ENCODE measurements at places on chromosomes 2 and 18. TPM values are rescaled to one million over a fixed set of nuclear protein-coding genes. Genes with fewer than 3 reads are reported as not detected.

The FSHR gene
- not detected for polyA plus RNA-seq

The SERPINB4 gene
- not detected for polyA plus RNA-seq

The NDUFB3 gene
- polyA plus RNA-seq: 340 TPM

The SIX2 gene
- not detected for polyA plus RNA-seq

The CCDC121 gene
- 0.22 TPM for polyA plus RNA-seq

The EMILIN1 gene
- polyA plus RNA-seq: 1.0 TPM

The FLACC1 gene
- 0.45 TPM for polyA plus RNA-seq

The LMAN2L gene
- polyA plus RNA-seq: 16.6 TPM

The CYS1 gene
- not detected for polyA plus RNA-seq

The ANKRD29 gene
- 0.11 TPM for polyA plus RNA-seq

The ANKRD62 gene
- not detected for polyA plus RNA-seq

The FAP gene
- polyA plus RNA-seq: not detected

The SNORC gene
- not detected for polyA plus RNA-seq

The LAMA3 gene
- not detected for polyA plus RNA-seq

The IL36G gene
- not detected for polyA plus RNA-seq

The IL36B gene
- not detected for polyA plus RNA-seq

The IKZF2 gene
- polyA plus RNA-seq: 0.11 TPM

The FER1L5 gene
- not detected for polyA plus RNA-seq

The GPR35 gene
- 36.3 TPM for polyA plus RNA-seq

The SFT2D3 gene
- polyA plus RNA-seq: not detected

The ZRANB3 gene
- polyA plus RNA-seq: 0.47 TPM

The ANKRD30BL gene
- not detected for polyA plus RNA-seq

The L3MBTL4 gene
- polyA plus RNA-seq: 1.2 TPM

The DRC1 gene
- not detected for polyA plus RNA-seq

The HRH4 gene
- not detected for polyA plus RNA-seq

The NYAP2 gene
- not detected for polyA plus RNA-seq

The CHRNA1 gene
- not detected for polyA plus RNA-seq

The COBLL1 gene
- 0.18 TPM for polyA plus RNA-seq

The ATP6V1C2 gene
- polyA plus RNA-seq: not detected

The TNFRSF11A gene
- 0.05 TPM for polyA plus RNA-seq

The LAPTM4A gene
- 97.3 TPM for polyA plus RNA-seq

The STK16 gene
- polyA plus RNA-seq: 17.8 TPM

The PRADC1 gene
- 49.2 TPM for polyA plus RNA-seq

The REG3G gene
- polyA plus RNA-seq: not detected

The SEPTIN10 gene
- polyA plus RNA-seq: 4.2 TPM

The TDRD15 gene
- not detected for polyA plus RNA-seq

The SAG gene
- not detected for polyA plus RNA-seq

The TYMS gene
- not detected for polyA plus RNA-seq

The KIF1A gene
- polyA plus RNA-seq: not detected

The PDCD1 gene
- not detected for polyA plus RNA-seq

The ATOH8 gene
- polyA plus RNA-seq: 2.1 TPM

The RGPD3 gene
- polyA plus RNA-seq: 0.25 TPM

The DCC gene
- polyA plus RNA-seq: not detected

The CFAP65 gene
- not detected for polyA plus RNA-seq

The RAB17 gene
- 0.13 TPM for polyA plus RNA-seq

The SKA1 gene
- polyA plus RNA-seq: 0.17 TPM

The TTN gene
- polyA plus RNA-seq: 0.08 TPM

The HOXD9 gene
- polyA plus RNA-seq: not detected

The GTF3C2 gene
- 41.7 TPM for polyA plus RNA-seq

The FOXD4L1 gene
- polyA plus RNA-seq: not detected

The OTOS gene
- polyA plus RNA-seq: not detected

The THSD7B gene
- not detected for polyA plus RNA-seq

The KIF3C gene
- 0.47 TPM for polyA plus RNA-seq

The ZNF892 gene
- polyA plus RNA-seq: 0.73 TPM

The ANKRD30B gene
- not detected for polyA plus RNA-seq

The MC5R gene
- polyA plus RNA-seq: 0.12 TPM

The CNTNAP5 gene
- polyA plus RNA-seq: not detected

The CPO gene
- polyA plus RNA-seq: not detected

The RAB6C gene
- not detected for polyA plus RNA-seq
